ENCODE measurements at places on chromosomes 1 and 21.
A peak's percentile ranks its signal among the peaks of the same experiment; 100 is the strongest.

DNA sequence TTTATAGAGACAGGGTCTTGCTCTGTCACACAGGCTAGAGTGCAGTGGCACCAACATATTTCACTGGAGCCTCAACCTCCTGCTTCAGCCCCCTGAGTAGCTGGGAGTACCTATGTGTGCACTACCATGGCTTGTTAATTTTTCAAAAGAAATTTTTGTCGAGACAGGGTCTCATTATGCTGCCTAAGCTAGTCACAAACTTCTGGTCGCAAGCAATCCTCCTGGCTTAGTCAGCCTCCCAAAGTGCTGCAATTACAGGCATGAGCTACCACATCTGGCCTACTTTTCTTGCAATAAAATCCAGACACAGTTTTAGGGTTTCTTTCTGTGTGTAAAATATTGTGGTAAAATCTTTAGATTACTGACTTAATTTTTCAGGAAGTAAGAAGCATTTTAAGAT is 27.9 kb upstream of the NTPCR start:
- DNase-seq = peak; percentile 23

DNA sequence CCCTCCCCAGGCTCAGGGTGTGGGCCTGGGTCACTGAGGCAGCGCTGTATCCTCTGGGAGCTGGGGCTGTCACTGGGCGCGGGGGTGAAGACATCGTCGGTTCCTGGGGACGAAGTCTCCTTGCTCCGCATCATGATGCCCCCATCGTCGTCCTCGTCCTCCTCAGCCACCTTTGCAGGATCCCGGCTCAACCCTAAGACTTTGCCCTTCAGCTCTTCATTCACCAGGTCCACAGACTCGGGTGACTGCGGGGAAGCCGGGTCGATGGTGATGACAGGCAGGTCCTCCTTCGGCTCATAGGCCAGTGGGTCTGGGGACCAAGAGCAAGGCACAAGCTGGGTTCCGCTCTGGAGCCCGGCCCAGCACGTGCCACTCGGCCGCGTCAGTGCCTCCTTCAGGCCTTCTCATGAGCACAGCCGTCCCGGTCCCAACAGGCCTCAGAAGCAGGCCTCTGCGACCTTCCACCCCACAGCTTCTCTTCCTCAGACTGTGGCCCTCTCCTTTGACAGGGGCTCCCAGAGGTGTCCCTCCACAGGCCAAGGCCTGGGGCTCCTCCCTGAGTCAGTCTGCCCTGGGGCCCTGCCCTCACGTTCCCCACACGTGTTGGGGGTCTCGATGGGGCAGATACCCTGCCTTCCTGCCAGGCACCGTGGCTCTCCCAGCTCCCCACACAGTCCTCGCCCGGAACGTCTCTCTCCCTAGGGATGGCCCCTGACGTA is 54.4 kb downstream of the SLC9A1 start:
- no peak for DNase-seq

DNA sequence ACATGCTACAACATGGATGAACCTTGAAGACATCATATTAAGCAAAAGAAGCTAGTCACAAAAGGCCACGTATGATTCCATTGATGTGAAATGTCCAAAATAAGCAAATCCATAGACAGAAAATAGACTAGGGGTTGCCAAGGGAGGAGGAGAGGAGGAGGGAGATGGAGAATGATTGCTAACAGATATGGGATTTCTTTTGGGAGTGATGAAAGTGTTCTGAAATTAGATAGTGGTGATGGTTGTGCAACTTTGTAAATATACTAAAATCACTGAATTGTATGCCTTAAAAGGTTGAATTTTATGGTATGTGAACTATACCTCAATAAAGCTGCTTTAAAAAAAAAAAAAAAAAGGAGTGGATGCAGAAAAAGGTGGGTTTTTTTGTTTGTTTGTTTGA is 7.6 kb downstream of the CLSTN1 start:
- no peak for DNase-seq

- DNase-seq = no peak
Observed at GRCh38 chr1:28163496-28164161, 12.9 kb downstream of the PTAFR start.

- no peak for DNase-seq
Observed at GRCh38 chr1:196367838-196368237, 240.4 kb downstream of the KCNT2 start.

- no peak for DNase-seq
Observed at GRCh38 chr1:179599623-179600249, 8.1 kb downstream of the TDRD5 start.
